Vagina (tissue), 2 donors: ENCODE measurements at places on chromosomes 7 and 10.

DNA sequence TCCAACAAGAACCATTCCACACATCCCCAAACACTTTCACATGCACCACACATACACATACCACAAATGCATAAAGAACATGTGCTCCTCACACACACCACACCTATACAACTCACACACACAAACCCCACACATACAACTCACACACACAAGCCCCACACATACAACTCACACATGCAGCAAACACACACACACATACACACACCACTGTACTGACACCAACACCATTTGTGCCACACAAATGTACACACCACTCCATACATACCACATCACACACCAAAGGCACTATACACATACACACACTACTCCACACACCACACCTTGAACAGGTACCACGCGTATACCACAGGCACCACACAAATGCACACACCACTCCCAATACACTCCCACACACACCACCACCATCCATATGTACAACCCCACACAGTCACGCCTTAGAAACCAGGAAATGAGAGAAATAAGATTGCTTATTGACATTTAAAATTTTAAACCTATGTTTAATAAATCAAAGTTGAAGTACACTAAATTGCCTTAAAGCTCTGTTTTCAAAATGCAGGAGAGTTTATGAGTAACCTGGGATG, 107.4 kb downstream of the ARL4A start:
- DNase-seq: no peak

GRCh38 chr7:124784879-124785818, 19.6 kb upstream of the GPR37 start:
- no peak for DNase-seq

- DNase-seq: no peak
Measured at GRCh38 chr7:127995881-127996215, 35.4 kb downstream of the LRRC4 start.

DNA sequence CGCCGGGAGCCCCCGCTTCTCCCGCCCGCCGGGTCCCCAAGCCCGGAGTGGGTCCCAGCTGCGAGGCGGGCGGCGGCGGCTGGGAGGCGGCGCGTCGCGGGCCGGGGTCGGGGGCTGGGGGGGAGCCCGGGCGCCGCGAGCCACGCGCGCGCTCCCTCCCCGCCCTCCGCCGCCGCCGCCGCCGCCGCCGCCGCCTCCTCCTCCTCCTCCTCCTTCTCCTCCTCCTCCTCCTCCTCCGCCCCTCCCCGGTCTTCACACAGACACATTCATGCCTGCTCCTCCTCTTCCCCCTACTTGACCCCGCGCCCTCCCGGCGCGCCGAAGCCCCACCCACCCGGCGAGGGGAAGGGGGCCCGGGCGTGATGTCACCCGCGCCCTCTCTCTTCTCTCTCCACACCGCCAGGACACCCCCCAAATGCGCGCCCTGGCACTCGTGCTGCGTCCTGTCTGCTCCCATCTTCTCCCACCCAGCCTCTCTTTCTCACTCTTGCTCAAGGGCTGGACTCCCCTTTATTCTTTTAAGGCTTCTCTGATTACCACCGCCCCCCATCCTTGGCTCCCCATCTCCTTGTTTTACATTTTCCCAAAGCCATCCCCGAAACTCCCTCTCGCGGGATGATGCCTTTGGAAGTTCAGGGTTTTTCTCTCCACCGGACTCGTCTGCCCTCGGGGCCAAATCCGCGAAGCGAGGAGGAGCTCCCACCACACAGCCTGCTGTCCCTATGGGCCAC, 967 bp upstream of the GLI3 start:
- no peak for DNase-seq

DNA sequence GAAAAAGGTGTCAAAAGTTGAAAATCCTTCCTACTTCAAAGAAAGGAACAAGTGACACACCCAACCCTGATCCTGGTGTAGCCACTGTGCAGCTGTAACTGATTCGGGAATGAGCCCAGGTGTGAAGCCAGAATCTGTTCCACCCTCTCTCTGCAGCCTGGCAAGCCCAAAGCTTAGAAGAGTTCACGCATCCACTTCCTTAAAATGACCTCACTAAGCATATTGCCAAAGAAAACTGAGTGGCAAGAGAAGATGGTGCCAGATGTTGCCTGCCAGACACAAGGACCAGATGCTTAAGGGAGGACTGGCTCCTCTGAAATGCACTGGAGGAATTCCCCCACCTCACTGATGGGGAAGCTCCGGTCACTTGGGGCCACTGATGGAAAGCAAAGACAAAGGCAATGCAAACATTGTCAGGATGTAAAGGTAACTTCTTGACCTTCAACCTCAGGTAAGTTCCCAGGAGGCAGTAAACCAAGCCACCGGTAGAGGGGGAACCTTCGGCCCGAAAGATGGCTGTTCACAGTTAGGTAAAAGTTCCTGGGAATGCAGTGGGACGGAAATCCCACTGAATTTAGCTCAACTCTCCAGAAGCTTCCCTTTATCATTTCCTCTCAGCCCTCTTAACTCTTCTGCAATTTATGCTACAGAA, 554.9 kb downstream of the KCNMA1 start:
- DNase-seq: no peak

DNA sequence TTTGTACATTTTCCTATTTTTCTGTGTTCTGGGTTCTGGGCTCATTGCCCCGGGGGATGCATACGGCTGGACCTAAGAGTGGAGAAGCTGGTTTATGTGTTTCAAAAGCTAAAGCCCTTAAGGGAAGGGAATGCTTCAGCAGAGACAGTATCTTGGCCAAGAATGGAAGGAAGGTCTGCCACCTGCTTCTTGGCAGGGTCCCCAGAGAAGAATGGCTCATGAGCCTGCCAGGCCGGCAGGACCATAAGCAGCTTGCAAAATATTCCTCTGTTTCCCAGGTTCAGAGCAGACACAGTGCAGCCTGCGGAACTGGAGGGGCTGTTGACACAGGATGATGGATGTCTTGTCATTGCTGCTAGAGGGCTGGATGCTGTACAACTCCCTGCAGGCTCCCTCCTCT, 7.8 kb upstream of the ABHD11 start:
- DNase-seq: no peak
